ENCODE measurements at places on chromosomes 7 and 10.

- DNase-seq = peak; percentile 47
Observed at GRCh38 chr7:129989466-129989865, 36.7 kb upstream of the UBE2H start.

GRCh38 chr10:71255808-71256660, 43.7 kb downstream of the UNC5B start:
- DNase-seq = no peak

- no peak for DNase-seq
Observed at GRCh38 chr7:45898222-45898621, 9.9 kb downstream of the IGFBP1 start.

GRCh38 chr7:9241826-9242225, 808.4 kb downstream of the NXPH1 start:
- no peak for DNase-seq

DNA sequence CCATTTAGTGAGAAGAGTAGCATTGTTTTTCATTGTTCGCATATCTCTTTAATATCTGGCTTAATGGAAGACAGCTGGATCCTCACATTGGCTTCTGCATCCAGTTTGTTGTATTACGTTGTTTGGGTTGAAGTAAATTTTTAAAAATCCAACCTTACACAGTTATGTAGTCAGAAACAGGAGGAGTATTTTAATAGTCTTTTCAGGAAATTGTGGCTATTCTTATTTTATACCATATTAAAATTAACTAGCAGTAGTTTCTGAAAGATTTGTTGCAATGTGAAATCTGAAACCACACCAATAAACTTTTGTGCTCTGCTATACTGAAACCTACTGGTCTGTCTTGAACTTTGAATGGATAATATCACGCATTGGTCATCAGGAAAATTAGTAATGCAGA, 27.9 kb downstream of the MYPN start:
- no peak for DNase-seq

GRCh38 chr10:99396471-99396870, 34.0 kb downstream of the GOT1 start:
- DNase-seq = no peak

DNA sequence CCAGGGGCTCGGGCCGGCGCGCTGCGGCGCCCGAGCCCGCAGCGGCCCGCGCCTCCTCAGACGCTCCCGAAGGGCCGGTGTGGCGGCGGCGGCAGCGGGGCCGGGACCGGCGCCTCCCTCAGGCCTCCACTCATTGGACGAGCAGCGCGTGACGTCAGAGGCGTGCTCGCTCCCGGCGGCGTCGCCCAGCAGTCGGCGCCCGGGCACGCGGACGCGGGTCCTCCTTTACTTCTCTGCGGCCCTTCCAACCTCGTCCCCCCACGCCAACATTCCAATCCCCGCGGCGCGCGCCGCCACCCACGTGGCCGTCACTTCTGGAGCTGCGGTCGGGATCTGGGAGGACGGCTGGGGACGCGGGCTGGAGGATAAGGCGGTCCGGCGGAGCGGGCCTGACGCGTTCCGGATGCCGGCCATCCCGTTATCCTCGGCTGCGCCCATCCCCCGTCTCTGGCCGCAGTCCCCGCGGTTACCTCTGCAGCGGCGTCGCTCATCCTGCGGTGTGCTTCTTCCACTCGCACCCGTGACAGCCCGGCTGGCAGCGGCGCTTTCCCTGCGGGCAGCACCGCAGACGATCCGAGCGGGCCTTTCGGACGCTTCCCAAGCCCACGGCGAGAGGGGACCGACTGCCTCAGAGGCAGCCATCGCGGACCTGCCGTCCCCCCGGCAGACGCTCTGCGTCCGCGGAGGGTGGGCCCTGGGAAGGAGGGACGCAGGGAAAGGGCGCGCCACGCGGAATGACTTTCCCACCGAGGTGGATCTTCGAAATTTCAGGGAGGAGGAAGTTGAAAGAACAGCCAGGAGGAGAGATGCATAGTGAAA, at the start of gene PDZD8:
Gene PDZD8, minus strand, starts transcription at position 81 of the 819 bp plus-strand sequence. CDS start 213 bp downstream, outside the sequence.
- DNase-seq = peak; percentile 96

GRCh38 chr7:50217821-50218281, 86.7 kb upstream of the IKZF1 start:
- no peak for DNase-seq

- DNase-seq = no peak
Observed at GRCh38 chr7:15747301-15747700, 60.8 kb upstream of the MEOX2 start.

GRCh38 chr7:128770233-128770632, 5.4 kb downstream of the OPN1SW start:
- no peak for DNase-seq

DNA sequence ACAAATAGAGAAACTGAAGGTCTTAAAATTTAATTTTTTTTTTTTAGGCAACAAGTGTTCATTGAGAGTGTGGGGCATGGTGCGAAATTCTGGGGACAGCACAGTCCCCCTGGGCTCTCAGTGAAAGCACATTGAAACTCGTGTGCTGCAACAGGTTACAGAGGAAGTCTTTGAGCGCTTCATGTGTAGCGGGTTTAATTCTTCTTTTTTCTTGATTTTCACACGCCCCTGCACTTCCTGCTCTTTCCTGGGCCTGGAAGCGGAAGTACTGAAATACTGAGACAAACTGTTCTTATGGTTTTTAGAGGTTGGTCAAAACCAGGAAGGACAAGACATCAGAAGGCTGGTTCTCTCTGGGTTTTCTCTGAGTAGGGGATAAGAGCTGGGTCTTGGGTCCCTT, 203.5 kb downstream of the PTEN start:
- DNase-seq = no peak

DNA sequence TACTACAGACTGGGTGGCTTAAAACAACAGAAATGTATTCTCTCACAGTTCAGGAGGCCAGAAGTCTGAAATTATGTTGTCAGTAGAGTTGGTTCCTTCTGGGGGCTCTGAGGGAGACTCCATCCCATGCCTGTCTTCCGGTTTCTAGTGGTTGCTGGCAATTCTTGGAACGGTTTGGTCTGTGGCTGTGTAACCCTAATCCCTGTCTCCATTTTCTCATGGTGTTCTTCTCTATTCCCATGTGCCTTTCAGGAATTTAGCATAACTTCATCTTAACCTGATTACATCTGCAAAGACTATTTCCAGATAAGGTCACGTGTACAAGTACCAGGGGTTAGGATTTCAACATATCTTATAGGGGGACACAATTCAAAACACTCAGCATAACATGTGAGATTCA, 73.2 kb downstream of the FAM241B start:
- no peak for DNase-seq

DNA sequence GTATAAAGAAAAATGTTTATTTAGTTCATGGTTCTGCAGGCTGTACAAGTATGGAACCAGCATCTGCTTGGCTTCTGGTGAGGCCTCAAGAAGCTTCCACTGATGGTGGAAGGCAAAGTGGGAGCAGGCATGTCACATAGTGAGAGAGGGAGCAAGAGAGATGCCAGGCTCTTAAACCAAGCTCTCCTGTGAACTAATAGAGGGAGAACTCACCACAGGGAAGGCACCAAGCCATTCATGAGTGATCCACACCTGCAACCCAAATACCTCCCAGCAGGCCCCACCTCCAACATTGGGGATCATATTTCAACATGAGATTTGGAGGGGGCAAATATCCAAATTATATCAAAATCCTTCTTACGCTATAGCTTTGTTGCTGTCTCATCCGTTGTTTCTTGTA, 113.1 kb downstream of the CPED1 start:
- no peak for DNase-seq

- DNase-seq = no peak
Observed at GRCh38 chr7:121057878-121058277, 69.4 kb downstream of the CPED1 start.

GRCh38 chr10:23200586-23200985, 8.5 kb downstream of the PTF1A start:
- no peak for DNase-seq

DNA sequence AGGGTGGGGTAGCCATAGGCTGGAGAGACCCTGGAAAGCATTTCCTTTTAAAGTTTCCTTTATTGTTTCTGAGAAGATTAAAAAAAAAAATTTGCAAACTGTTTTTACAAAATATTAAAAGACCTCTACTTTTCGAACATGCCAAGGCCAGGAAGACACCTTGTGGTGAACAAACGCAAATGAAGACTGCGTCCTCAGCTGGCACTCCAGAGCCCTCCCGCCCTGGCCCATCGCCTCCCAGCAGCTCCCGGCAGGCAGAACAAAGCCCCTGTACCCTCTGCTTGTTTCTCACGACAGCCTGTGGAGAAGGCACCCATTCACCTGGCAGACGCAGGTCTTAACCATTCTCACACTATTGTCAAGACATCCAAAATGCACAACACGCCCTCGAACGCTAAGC, 56.4 kb downstream of the ESYT2 start:
- DNase-seq = no peak

- DNase-seq = no peak
Observed at GRCh38 chr10:103947799-103948516, 19.0 kb upstream of the SLK start.

DNA sequence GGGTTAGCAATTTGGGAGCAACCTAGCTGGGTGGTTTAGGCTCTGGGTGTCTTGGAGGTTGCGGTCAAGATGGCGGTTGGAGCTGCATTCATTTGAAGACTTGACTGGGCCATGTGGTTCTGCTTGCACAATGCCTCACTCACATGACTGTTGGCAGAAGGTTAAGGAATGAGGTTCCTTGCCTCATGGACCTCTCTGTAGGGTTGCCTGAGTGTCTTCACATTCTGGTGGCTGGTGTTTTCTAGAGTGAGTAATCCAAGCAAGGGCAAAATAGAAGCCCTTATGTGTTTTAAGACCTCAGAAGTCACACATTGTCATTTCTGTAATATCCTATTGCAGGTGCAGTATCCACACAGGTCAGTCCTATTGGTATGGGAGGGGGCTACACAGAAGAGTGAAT, 52.0 kb downstream of the CDK14 start:
- DNase-seq = no peak

- no peak for DNase-seq
Observed at GRCh38 chr10:120978589-120979252, 127.6 kb downstream of the WDR11 start.

GRCh38 chr7:12601302-12601869, 30.9 kb downstream of the SCIN start:
- DNase-seq = no peak

DNA sequence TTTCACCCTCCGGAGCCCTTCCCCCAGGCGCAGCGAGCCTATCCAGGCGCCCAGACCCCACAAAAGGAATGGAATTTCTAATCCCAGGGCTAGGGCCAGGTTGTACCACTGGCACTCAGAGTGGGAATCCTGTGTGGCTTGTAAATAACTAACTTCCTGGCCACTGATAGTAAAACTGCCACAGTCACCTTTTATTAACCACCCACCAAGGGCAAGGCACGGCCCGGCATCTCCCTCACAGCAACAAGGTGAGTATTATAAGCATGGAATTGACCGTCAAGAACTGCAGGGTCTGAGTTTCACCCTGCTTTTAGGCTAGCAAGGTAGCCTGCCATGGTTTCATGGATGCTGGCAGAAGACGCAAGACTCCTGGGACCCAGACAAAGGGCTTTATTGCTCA, 51.1 kb downstream of the SPOCK2 start:
- DNase-seq = no peak

All from activated T-cell treated with anti-CD3 and anti-CD28 coated beads, Interleukin-2, amount 50 U/mL, for 24 hours (primary cell).